HT1080 (cell line): ENCODE measurements at places on chromosomes 4 and X. TPM values are rescaled to one million over a fixed set of nuclear protein-coding genes. Genes with fewer than 3 reads are reported as not detected.

The SEC24D gene
- 16.4 and 24.4 TPM in 2 replicates for total RNA-seq

DNA sequence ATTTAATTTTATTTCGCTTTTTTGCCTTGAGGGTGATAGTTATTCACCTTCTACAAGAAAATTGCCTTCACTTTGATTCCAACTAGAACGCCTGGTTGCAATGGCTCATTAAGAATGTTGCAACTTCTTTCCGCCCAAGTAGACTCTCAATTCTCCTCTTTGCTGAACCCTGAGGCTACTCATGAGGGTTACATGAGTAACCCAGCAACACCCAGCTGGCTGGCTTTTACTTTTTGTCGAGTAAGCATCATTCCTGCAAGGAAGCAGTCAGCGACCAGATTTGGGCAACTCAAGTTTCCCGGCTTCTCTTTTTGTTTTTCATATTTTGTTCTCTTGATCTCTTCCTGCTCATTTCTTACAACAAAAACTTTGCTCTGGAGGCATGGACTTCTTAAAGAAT is 495.4 kb downstream of the PACRGL start:
- DNase-seq = no peak

- DNase-seq = no peak
Measured at GRCh38 chr4:142434519-142435224, 411.4 kb downstream of the INPP4B start.

The COL4A6 gene
- 0.07 and 0.08 TPM in 2 replicates for total RNA-seq

GRCh38 chrX:152642931-152643564 is 5.4 kb downstream of the GABRQ start:
- DNase-seq = no peak

- DNase-seq = no peak
Measured at GRCh38 chr4:182704077-182704476, 213.1 kb downstream of the DCTD start.

GRCh38 chr4:181671672-181672071 is 571.5 kb upstream of the TENM3 start:
- no peak for DNase-seq

The GRIPAP1 gene
- 11.9 and 13.9 TPM in 2 replicates for total RNA-seq

The ARHGAP36 gene
- total RNA-seq = not detected in 2 replicates

The CXCL10 gene
- not detected in 2 replicates for total RNA-seq

The PLAC8 gene
- not detected in 2 replicates for total RNA-seq

GRCh38 chr4:122053186-122053585 is 98.9 kb upstream of the BLTP1 start:
- no peak for DNase-seq

DNA sequence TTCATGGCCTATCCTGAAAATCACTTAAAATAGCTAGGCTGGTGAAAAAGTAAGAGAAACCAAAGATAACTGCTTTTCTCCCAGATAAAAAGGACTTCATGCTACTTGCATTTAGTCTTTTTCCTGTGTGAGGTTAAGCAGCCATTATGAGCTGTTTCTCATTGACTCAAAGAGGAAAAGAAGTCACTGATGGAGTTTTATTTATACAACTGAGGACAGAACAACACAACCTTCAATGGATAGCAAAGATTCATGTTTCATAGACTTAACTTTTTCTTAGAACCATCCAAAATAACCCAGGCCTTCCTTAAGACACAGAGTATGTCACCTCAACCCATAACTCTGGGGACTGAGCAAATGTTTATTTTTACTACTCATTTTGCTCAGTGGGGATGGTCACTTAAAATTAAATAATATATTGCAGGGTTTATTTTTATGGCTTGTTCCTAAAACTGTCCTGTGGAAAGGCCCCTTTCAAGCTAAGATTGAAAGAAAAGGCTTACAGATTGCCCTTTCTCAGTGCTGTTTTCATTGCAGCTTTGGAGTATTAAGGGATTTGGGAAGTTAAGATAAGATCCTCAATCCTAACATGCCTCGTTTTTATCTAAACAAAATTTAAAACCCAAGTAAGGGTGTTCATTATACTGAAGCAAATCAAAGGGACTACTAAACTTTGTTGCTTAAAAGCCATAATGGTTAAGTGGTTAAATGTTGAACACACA is 252.6 kb upstream of the MAD2L1 start:
- DNase-seq = no peak

DNA sequence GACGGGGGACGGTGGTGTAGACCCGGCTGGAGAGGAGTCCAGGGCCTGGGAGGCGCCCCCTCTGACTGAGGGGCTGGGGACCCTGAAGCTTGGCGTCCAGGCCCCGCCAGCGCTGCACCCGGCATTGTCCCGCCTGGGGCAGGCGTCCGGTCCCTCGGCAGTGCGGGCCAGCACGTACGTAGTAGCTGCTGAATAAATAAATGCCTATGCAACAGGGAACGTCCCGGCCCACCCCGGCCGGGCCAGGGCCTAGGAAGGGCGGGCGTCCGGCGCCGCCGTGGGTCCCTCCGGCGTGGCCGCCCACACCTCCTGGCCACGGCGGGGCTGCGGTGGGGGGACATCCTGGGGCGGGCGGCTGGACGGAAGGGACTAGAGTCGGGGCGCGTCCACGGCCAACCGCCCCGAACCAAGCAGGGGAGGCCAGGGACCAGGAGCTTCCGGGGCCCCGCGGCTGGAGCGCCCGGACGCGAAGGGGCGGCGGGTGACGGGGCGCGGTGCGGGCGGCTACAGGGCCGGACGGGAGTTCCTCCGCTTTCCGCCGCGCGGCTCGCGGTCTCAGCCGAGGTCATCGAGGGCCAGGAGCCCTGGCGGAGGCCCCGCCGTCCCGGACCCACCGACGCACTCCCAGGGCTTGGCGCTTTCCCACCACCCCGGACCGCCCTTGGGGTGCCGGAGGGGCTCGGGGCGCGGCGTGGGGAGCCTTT is 886 bp upstream of the WWC2 start:
- no peak for DNase-seq
